Caco-2 (cell line): ENCODE measurements at places on chromosomes 2 and 18. TPM values are rescaled to one million over a fixed set of nuclear protein-coding genes. Genes with fewer than 3 reads are reported as not detected.

- no peaks in the 10 kb centered on the region for H3K27me3 ChIP-seq
- DNase-seq: no peak
- H3K27ac ChIP-seq: no peak overlapping the region
- H3K4me3 ChIP-seq: no peak overlapping the region
Measured at GRCh38 chr18:38198956-38199355, 633.4 kb upstream of the CELF4 start.

DNA sequence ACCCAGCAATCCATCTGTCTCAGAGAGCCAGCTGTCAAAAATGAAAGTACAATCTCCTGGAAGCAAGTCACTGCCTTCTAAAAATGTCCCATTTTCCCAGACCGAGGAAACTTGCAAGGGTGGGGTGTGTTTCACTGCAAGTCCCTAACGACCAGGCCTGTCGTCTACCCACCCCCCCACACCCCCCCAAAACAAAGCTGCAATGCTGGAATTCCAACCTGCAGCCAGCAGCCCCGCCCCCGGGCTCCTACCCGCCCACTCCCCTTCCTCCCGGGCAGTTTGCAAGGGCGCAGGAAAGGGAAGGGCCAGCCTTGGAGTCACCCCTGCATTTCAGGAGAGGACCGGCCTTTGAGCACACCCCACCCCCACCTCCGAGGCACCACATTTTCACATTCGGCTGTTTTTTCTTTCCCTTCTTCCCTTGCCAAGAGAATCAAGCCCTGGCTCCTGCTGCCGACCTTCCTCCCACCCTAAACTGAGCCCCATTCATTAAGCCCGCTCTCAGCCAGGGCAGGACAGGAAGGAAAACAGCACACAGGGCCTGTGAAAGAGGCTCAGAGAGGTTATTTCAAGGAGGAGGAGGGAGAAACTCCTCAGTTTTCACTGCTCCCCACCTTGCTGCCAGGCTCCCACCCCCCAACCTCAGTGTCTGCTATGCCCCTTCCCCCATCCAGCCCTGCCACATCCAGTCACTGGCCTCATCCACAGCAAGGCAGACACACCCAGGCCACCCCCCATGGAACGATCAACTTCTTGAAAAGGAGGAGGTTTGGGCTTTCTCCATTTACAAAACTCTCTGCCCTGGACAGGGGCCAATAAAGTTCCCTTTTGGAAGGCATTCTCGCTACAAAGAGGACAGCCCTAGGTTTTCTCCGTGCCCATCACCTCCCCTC lies 11.3 kb downstream of the SMAD7 start:
- H3K4me3 ChIP-seq: no peak overlapping the region
- H3K27ac ChIP-seq: no peak overlapping the region
- H3K36me3 ChIP-seq: no peaks in the 10 kb centered on the region; the same call in 1 of the 2 replicates
- H3K27me3 ChIP-seq: no peaks in the 10 kb centered on the region
- DNase-seq: no peak

GRCh38 chr2:180577567-180577966 lies 402.8 kb upstream of the UBE2E3 start:
- no peaks in the 10 kb centered on the region for H3K36me3 ChIP-seq
- H3K4me1 ChIP-seq: 0 out of 2 replicates have a peak, but pooled peaks cover 4% of the 10 kb centered on the region
- H3K27ac ChIP-seq: no peak overlapping the region
- H3K4me3 ChIP-seq: no peak overlapping the region
- no peaks in the 10 kb centered on the region for H3K27me3 ChIP-seq

The LIPG gene
- 86.7 and 87.5 TPM in 2 replicates for total RNA-seq

GRCh38 chr2:104434318-104434792 lies 419.6 kb upstream of the POU3F3 start:
- H3K27ac ChIP-seq: no peak overlapping the region
- no peak for DNase-seq
- H3K36me3 ChIP-seq: no peaks in the 10 kb centered on the region
- no peaks in the 10 kb centered on the region for H3K4me1 ChIP-seq
- no peak overlapping the region for H3K4me3 ChIP-seq

The CCDC74B gene
- total RNA-seq: 1.2 and 1.6 TPM in 2 replicates
